ENCODE measurements at places on chromosomes 2 and 18.

DNA sequence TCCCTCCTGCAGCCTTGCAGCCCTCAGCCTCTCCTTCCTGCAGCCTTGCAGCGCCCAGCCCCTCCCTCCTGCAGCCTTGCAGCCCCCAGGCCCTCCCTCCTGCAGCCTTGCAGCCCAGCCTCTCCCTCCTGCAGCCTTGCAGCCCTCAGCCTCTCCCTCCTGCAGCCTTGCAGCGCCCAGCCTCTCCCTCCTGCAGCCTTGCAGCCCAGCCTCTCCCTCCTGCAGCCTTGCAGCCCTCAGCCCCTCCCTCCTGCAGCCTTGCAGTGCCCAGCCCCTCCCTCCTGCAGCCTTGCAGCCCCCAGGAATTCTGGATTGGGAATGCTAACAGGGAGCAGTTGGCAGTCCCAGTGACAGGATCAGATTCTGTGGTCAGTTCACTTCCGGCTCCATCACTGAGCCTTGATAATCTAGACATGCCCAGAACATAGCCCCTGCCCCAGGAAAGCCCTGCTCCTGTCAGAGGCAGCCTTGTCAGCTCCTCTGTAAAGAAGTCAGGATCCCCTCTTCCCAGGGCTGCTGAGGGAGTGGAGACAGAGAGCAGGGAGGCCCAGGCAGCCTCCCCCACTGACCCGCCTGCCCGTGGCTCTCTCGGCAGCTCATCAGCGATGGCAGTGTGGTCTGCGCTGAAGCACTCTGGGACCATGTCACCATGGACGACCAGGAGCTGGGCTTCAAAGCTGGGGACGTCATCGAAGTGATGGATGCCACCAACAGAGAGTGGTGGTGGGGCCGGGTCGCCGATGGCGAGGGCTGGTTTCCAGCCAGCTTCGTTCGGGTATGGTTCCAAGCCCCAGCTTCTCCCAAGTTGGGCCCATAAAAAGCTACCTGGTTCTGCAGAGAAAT is 54.8 kb downstream of the FAM168B start:
- DNase-seq: no peak

DNA sequence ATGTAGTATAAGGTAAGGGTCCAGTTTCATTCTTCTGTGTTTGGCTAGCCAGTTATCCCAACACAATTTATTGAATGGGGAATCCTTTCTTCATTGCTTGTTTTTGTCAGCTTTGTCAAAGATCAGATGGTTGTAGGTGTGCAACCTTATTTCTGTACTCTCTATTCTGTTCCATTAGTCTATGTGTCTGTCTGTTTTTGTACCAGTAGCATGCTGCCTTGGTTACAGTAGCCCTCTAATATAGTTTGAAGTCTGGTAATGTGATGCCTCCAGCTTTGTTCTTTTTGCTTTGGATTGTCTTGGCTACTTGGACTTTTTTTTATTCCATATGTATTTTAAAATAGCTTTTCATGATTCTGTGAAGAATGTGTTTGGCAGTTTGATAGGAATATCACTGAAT is 222.1 kb downstream of the XIRP2 start:
- no peak for DNase-seq

DNA sequence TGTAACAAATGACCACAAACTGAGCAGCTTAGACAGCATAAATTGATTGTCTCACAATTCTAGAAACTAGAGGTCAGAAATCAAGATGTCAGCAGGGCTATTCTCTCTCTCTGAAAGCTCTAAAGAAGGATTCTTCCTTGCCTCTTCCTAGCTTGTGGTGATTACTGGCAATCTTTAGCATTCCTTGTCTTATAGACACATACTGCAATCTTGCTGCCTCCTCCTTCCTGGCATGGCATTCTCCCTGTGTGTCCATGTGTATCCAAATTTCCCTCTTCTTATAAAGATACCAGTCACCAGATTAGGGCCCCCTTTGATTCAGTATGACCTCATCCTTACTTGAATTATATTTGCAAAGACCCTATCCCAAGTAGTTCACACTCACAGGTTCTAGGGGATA is 2.3 kb downstream of the ASB3 start:
- DNase-seq: no peak

DNA sequence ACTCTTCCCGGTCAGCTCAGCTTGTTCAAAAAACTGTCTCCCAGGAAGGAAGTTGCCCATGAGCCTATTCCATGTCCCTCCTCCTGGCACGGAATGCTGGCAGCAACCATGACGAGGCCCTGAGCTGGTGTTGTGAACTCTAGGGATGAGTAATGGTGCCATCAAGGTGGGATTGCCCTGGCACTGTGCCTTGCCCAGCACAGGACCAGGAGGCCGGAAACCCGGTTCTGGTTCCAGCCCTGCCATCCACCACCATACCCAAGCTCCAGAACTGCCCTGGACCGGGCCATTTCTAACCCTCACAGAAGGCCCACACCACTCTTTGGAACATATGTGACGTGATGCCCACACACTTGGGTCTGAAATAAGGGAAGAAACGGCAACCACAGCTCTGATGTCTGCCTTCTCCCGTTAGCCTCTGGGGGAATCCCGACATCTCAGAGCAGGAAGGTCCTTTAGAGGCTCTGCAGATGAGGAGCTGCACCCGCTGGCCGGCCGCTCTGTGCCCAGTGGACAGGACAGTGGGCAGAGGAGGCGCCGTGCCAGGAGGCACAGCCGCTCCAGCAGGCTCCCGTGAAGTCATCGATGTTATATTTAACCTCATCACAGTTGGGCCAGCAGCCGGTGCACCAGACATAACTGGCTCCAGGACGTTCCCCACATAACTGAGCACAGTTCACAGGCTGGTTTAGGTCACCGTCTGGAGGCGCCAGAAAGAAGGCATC is 462.1 kb upstream of the ID2 start:
- no peak for DNase-seq

All from SHP77 treated with DMSO at 0.1 percent for 48 hours (cell line).